Central memory CD4-positive, alpha-beta T cell (primary cell): ENCODE measurements at places on chromosomes 2 and 18.

- no peak for DNase-seq
These were observed 52.7 kb downstream of the MALT1 start for GRCh38 chr18:58723810-58724602.

DNA sequence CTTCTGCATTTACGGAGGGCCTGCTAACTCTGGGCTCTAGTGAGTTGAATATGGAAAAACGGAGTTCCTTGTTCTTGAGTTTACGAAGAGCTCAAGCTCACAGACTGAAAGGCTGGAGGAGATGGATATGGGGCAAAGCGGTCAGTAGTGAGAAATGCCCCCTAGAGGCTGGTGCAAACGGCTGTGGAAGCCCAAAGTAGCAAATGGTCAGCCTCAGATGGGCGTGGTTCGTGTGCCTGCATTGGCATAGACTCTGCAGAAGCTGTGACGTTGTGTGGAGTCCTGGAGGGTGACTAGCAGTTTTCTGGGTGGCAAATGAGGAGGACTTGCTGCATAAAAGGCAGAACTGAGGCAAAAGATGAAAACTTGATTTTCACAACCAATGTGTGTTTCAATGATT lies 93.6 kb upstream of the TWIST2 start:
- DNase-seq = no peak

DNA sequence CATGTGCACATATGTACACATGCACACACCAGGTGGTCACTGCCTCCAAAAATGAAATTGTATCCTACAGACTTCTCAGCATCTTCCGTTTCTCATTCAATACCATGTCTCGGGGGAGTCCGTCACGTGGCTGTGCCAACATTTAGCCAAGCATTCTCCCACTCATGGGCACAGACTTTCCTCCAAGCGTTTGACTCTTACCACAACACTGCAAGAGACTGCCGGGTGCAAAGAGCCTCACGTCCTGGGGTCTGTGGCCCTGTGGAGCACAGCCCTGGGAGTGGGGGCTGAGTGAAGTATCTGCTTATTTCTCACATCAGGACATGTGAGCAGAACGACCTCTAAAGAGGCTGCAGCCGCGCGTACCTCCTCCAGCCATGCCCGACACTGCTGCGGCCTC lies 28.0 kb downstream of the HDAC4 start:
- DNase-seq = no peak

DNA sequence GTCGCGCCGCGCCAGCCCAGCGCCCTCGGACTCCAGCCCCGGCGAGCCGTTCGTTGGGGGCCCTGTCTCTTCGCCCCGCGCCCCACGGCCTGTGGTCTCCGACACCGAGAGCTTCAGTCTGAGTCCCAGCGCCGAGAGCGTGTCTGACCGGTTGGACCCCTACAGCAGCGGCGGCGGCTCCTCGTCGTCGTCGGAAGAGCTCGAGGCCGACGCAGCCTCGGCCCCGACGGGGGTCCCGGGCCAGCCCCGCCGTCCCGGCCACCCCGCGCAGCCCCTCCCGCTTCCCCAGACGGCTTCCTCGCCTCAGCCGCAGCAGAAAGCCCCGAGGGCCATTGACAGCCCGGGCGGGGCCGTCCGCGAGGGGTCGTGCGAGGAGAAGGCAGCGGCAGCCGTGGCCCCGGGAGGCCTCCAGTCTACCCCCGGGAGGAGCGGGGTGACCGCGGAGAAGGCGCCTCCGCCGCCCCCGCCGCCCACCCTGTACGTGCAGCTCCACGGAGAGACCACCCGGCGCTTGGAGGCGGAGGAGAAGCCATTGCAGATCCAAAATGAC lies 1.4 kb downstream of the PHLPP1 start:
- peak; percentile 44 for DNase-seq

- no peak for DNase-seq
These were observed 142.6 kb upstream of the MSH6 start for GRCh38 chr2:47640356-47640755.

DNA sequence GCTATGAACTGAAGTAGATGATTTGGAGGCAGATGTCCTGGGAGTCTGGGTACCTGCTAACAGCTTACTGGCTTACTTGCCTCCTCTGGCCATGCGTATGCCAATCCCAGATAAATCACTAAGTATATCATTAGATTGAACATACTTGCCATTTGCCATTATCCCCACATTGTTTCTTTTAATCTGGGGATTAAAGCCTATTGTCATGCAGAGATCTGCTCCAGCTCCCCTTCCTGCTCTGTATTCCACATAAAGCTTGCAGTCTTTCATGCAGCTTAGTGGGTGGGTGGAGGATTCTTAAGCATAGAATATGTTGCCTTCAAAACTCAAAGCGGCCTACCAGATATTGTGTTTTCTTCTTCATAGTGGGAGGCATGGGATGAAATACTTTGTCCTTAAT lies 311.8 kb upstream of the MMADHC start:
- no peak for DNase-seq

DNA sequence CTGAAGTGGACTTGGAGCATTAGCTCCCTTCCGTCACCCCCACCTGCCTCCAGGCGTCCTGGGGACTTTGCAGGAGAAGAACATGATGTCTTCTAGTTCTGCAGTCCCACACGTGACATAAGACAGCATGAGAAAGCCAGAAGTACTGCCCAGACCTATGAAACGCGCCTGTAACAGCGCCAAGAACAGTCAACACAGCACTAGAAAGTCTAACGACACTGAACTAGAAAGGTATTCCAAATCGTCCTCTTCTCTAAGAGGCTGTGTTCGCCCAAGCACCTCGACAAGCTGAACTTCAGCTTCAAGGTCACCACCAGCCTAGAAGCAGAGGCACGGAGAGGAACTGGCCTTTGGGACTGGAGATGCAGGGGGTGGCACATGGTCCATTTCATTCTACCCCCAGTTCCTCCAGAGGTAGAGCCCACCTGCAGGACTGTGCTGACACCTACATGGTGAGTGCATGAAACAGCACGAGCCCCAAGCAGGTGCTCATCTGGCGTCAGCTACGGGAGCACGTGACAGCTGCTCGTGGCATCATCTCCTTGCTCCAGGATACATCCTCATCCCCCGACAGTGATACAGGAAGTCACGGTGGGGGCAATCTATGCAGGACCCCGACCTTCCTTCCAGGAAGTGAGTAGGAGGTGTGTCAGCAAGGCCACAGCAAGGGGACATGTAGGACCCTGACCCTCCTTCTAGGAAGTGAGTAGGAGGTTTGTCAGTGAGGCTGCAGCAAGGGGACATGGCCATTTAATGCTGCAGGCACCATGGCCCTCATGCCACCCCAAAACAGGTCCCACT lies 3.7 kb downstream of the HDAC4 start:
- DNase-seq = peak; percentile 30

- no peak for DNase-seq
These were observed 99.6 kb downstream of the METTL8 start for GRCh38 chr2:171334171-171334570.

DNA sequence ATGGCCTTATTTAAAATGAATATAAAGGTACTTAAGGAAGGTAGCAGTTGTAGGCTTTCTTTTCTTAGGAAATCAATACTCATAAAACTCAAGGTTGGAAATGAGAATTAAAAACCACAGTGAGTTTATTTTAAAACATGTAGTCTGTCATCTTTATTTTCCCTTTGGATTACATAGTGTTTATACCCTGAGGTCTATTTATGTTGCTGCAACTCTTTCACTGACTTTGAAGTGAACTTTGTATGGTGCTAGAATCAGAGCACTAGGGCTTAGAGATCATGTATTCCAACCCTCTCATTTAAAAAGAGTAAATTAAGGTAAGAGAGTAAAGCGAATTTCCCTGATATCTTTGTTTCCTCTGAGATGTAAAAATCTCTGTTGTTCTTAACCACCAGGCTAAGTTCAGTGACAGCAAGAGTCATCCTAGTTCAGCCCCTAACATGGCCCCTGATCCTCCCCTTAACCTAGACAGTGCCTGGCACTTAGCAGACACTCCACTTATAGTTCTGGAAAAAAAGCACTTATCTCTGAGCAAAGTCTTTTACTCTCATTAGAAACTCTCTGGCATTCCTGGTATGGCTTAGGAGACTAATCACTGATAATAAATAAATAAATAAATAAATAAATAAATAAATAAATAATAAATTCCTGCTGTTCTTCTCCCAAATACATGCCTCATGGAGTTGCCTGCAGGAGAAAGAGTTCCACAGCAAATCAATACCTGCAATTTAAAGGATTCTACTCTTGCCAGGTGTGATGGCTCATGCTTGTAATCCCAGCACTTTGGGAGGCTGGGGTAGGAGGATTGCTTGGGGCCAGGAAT lies 33.0 kb upstream of the PPP1R1C start:
- DNase-seq = no peak

GRCh38 chr2:113162173-113162572 lies 11.6 kb upstream of the PSD4 start:
- no peak for DNase-seq

DNA sequence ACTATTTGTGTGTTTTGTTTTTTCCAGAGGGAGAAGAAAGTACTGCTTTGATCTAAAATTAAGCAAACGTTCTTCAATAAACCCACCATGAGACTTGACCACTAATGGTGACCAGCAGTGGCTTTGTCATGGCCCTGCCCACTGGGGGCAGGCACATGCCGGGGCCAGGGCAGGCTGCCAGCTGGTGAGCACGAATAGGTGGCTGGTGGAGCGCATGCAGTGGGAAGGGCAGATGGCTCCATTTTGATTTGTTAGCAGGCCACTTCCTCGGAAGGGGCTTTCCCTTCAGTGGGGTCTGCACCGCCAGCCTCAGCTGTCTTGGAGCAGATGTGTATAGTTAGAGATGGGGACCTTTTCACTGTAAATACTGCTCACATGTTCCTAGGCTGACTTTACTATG lies 277.1 kb downstream of the SOX11 start:
- DNase-seq = no peak

GRCh38 chr2:219553463-219553963 lies 9.7 kb downstream of the TMEM198 start:
- DNase-seq = no peak

DNA sequence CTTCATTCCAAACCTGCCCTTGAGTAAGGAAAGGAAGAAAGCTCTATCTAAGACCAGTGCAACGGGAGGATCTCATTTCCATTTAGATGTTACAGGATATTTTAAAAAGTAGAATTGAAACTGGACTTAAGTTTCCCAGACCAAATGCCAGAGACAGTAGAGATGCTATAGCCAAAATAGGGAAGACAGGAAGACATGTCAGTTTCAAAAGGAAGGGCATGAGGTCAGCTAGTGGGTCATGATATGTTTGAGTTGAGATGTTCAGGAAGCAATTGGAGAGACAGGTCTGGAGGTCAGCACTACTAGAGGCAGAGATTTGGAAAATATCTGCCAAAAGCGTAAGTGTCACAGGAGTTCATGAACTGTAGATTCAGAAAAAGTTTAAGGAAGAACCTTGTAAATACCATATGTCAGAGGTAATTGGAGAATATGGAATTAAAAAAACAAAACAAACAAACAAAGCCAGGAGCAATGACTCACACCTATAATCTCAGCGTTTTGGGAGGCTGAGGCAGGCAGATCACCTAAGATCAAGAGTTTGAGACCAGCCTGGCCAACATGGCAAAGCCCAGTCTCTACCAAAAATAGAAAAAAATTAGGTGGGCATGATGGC lies 50.8 kb downstream of the EPHA4 start:
- no peak for DNase-seq

DNA sequence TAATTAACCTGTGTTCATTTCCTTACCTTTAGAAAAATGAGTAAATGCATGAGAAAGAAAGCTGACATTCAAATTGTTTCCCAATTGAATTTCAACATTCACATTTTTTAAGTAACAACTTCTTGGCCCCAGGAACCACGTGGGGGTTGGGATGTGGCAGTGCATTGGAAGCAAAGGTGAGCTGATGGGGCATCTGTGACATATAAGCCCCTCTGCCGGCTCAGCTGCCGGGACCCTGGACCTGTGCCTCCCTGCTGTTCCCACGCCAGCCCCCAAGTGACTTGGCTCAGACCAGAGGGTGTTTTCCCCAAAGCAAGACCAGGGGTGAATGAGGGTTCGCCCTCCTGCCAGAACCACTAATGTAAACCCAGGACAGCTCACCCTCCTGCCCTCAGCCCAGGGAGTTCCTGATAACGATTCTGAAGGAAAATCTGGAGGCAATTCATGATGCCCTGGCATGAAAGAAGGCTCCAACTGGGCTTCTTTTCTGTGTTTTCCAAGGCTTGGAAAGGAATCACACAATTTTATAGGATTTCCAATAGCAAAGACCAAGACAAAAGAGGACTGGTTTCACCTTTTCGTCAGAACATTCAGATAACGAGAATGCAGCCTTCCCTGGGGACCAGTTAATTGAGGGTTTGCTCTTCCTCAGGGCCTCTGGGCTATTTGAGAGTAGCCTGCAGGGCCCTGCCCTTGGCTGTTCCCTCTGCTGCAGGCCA lies 193.2 kb upstream of the TWIST2 start:
- no peak for DNase-seq

DNA sequence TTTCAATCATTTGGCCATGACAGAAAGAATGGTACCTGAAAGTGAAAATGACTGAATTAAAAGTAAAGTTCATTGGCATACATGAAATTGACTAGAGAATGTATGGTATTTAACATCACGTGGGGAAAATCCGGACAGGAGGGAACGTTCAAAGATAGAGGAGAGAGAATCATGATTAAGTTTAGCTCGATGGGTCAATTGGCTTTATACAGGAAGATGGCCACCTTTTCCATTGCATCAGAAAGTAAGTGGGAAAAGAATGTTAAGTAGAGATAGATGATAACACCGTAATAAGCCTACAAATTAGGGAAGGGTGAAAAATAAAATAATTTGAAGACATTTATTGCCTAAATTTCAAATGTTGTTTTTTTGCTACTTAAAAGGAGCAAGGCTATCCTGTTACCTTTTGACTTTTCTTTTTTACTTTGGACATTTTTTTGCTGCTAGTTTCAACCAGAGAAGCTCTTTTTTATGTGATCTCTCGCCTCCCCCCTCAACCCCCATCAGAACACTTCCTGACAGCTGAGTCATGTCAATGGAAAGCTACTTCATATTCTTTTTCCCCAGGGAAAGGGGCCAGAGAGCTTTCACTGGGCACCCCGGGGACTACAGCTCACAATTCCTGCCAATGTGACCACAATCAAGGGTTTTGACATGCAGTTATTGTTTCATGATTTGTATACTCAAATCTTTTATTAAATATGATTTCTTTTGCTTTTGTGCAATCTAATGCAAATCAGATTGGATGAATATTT lies 767 bp upstream of the CCDC102B start:
- DNase-seq = no peak

- no peak for DNase-seq
These were observed 130.4 kb downstream of the L3MBTL4 start for GRCh38 chr18:6284300-6284699.

DNA sequence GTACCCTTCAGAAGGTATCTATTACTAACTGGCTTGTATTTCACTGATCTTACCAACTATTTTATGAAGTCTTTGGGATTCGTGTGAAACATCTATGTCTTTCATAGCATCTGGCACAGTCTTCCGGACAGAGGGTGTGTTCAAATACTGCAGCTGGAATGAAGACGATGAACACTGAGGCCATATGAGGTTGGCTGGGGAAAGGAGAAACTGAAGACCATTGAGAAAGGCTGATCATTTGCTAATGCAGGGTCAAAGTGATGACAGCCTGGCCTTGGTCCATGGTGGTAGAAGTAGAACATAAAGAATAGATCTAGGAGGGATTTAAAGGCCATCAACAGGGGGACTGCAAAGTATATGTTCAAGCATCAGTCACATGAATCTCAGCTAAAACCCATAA lies 132.7 kb downstream of the CCBE1 start:
- no peak for DNase-seq
